ENCODE measurements at places on chromosomes 11 and 22. TPM values are rescaled to one million over a fixed set of nuclear protein-coding genes. Genes with fewer than 3 reads are reported as not detected.

BTBD18 gene
- total RNA-seq: 1.0 TPM

RASGRP2 gene
- 28.7 TPM for total RNA-seq

FJX1 gene
- total RNA-seq: 10.8 TPM

LIF gene
- 0.59 TPM for total RNA-seq

BCO2 gene
- total RNA-seq: 3.2 TPM

IGHMBP2 gene
- total RNA-seq: 17.3 TPM

ANO9 gene
- total RNA-seq: 9.1 TPM

MS4A1 gene
- not detected for total RNA-seq

CARD10 gene
- 14.2 TPM for total RNA-seq

POU2AF2 gene
- 0.74 TPM for total RNA-seq

GRCh38 chr22:24186892-24187670 is 5.8 kb downstream of the SUSD2 start:
- DNase-seq: no peak

DNA sequence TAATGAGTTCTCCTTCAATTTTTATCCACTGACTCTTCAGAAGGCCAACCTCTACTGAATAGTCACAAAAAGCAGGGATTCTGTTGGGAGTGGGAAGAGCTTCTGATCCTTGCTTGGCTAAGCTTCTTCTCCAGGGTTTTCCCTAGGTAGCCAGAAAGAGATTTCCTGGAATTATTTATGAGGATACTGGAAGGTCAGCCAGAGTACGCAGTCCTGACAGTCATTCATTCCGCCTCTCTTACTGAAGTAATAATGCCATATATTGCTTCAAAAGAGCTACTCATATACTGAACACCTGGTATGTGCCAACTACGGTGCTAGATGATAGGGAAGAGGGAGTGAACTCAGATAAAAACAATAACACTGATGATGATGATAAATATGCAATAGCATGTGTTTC is 116.1 kb downstream of the CCDC34 start:
- DNase-seq: no peak

GRCh38 chr11:28759311-28759710 is 651.1 kb downstream of the METTL15 start:
- no peak for DNase-seq

GRCh38 chr11:38411149-38411548 is 1813.1 kb upstream of the RAG2 start:
- DNase-seq: no peak

DNA sequence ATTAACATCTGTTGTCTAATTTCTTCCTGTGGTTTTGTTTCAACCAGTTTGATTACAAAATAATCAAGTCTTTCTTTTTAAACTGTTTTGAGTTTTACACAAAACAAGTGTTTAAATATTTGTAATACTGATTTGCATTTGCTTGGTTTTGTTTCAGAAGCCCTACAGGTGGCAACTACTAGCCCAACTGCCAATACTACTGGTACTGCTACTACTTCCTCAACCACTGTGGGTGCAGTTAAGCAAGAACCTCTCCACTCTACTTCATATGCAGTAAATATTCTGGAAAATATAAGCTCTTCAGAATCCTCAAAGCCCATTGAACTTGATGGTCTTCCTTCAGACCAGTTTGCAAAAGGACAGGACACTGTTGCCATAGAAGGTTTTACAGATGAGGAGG is 61.1 kb downstream of the QSER1 start:
- DNase-seq: no peak

- no peak for DNase-seq
These were observed 12.7 kb upstream of the IL2RB start for GRCh38 chr22:37162221-37163095.

- DNase-seq: peak; percentile 33
These were observed 576 bp downstream of the TMEM258 start for GRCh38 chr11:61791737-61792309.

DNA sequence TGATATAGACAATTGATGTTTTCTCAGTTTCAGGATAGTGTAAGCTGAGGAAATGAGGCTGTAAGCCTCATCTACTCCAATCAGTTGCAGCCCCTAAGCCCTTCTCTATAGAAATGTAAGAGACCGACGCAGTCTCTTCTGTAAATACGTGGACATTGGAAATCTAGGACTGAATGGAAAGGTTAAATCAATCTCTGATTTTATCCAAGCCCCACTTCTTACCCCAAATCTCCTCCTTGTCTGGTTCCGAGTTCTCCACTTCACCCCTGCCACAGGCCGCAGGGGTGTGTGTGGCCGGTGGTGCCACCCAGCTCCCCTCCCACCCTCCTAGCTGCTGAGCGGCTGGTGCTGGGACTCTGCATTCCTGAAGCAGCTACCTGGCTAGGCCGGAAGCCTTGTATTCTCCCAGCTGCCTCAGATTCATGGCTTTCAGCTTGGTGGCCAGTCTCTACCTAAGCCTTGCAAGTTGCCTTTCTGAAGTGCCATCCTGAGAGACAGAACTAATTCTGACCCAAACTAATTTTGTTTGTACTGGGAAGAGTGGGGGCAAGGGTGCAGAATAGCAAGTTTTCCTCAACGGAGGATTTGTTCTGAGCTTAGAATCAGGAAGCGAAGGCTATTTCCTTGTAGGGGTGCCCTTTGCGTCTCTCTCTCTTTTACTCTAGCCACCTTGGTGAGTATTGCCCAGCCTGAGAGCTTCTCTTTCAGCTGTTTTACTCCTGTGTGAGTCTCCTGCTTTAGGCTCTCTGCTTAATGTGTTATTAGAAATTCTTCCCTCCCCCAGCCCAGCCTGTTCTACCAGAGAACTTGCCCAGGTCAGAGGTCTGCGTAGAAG is 749 bp downstream of the VWA5A start:
- no peak for DNase-seq

DNA sequence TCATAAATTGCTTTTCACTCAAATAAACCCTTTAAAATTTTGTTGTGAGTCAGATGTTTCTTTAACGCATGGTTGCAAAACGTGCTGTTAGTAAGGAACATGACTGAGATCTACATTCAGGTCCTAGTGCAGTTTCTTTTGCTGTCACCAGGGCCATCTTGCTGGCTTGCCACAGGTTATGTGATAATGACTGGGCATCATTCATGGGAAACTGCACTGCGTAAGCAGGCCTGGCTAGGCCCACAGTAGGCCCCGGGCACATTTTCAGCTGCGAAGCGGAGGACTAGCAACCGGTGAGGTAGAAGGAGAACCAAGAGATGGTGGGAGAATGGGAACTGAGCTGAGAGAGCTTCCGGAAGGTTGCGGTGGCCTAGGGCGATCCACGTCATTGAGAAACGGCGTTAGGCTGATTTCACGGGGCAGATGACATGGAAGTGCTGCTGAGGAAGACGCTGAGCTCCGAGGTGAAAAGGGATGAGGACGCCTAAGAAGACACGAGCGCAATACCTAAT is 3.2 kb upstream of the KLHDC7B start:
- no peak for DNase-seq

GRCh38 chr22:46450931-46451561 is 86.4 kb downstream of the CELSR1 start:
- DNase-seq: no peak

GRCh38 chr11:64849598-64850356 is 5.3 kb upstream of the CDC42BPG start:
- no peak for DNase-seq

GRCh38 chr11:125925247-125925740 is 20.6 kb upstream of the VSIG10L2 start:
- DNase-seq: no peak

DNA sequence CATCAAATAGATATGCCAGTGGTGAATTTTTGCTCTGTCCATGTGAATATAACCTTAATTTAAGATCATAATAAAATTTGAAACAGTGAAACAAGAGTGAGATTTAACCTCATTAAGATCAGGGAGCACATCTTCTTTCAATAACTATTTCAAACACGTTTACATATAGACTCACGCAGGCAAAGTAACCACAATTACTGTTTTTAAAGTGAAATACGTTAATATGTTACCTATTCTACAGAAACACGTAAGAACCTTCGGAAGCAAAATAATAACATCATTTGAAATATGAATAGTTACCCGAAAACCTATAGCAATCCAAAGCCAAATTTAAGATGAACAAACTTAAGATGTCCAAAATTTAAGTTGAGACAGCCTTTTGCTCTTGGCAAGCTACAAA is 136.2 kb upstream of the ZC3H12C start:
- DNase-seq: no peak

DNA sequence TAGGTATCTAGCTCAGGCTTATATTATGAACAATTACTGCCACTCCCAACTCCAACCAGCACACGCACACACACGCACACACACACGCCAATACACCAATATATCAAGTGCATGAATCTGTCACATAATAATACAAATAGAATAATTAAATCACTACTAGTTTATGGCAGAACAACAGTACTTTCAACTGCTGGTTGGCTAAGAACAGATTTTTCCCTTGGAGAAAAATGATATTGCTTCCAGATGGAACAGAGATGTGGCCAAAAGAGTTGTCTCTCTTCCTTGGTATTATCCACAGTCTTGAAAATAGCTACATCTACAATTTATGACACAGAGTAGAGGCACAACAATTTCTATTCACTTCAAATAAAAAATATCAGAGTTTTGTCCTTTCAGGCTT is 538.3 kb upstream of the FAT3 start:
- no peak for DNase-seq

- DNase-seq: no peak
These were observed 86.3 kb upstream of the PHOX2A start for GRCh38 chr11:72330131-72330727.

GRCh38 chr11:8834379-8834778 is 76.6 kb upstream of the AKIP1 start:
- DNase-seq: no peak

DNA sequence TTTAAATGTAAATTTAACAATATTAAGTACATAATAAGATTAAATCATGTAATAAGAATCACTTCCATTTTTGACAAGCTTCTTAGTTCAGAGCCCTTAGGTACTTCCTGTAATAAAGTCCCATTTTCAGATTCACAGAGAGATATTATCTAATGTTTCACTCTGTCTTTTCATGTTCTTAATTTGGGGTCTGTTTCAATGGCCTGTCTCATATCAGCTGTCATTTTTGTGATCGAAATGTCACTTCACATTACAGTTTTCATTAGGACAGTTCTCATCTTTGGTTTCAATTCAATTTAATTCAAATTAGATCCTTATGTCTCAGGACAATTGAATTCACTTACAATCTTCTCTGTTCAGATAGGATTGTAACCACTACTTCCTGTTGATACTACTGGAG is 22.6 kb upstream of the OLFML1 start:
- no peak for DNase-seq

DNA sequence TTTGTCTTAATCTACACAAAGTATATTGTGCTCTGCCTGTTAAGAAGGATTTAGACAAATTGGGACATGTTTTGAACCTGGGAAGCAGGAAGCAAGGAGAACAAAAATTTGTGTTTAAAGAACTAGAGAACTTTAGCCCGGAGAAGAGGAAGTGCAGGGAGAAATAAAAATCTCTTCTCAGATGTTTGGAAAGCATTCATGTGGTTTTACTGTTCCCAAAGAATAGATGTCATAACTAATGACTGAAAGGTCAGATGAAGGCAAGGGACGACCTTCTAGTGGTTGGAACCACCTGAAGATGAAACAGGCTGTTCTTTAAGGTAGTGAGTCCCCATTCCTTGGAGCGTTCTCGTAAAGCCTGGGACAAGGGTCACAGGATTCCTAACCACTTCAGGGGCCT is 38.3 kb downstream of the IRAG1 start:
- no peak for DNase-seq

- DNase-seq: no peak
These were observed 74.3 kb downstream of the CECR2 start for GRCh38 chr22:17443405-17444203.
